ENCODE measurements at places on chromosomes 16 and 17.

DNA sequence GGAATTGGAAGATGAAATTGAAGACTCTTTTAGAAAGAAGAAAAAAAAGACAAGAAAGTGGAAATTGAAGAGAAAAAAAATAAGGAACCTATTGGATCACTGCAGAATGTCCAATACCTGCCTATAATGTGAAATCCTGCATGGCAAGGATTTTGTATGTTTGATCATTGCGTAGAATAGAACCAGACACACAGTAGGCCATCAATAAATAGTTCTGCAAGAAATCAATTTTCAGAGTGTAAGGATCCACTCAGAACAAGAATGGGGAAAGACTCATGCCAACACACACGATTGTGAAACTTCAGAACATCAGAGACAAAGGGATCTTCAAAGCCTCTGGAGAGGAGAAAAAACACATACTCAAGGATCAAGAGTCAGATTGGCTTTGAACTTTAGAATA is 39.7 kb upstream of the DHX40 start:
- no peak for DNase-seq

DNA sequence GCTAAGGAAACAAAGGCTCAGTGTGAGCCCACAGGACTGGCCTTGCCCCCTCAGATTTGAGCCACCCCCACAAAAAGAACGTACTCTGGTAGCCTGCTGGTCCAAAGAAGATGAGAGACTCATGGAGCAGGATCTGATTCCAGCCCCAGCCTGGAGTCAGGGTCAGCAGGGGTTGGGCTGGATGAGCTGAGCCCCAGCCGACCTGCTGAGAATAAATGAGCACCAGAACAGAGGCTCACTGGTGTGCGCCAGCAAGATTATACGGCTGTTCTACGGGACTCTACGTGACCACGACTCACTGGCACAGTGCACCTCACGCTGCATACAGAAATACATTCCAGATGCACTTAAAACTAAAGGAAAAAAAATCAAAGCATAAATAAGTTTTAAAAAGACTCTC is 186.0 kb upstream of the RPL38 start:
- DNase-seq, result no peak

DNA sequence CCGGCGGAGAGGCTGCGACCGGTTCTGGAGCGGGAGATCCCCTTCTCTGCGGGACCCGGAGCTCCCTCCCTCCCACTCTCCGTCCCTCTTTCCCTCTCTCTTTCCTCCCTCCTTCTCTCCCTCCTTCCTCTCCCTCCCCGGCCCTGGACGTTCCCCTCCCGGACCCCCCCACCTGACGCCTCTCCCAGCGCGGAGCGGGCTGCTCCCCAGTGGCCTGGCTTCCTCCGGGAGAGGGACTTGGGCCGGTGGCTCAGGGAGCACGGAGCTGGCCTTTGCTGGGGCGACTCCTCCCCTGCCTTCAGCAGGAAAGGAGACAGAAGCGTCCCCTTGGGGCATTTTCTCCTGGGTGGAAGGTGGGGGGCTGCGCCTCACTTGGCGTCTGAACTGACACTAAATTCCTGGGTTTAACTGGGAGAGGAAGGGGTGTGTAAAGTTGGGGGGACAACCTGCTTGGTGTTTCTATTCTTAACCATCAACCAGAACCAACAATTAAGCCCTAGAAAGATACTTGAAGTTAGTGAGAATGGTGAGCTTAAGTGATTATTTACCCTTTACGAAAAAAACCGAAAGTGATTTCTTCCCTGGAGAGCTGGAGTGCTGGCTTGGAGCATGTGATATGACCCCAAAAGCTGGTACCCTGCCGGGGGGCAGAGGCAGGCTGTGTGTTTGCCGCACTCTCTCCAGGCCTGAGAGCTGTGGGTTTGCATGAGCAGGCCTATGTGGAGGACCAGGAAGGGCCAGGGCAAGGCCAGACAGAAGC is 775 bp downstream of the SPIRE2 start:
- no peak for DNase-seq

GRCh38 chr17:64984851-64985521 is 65.7 kb upstream of the LRRC37A3 start:
- DNase-seq, result no peak

- DNase-seq, result no peak
These were observed 3.7 kb downstream of the KLHDC4 start for GRCh38 chr16:87762071-87762571.

DNA sequence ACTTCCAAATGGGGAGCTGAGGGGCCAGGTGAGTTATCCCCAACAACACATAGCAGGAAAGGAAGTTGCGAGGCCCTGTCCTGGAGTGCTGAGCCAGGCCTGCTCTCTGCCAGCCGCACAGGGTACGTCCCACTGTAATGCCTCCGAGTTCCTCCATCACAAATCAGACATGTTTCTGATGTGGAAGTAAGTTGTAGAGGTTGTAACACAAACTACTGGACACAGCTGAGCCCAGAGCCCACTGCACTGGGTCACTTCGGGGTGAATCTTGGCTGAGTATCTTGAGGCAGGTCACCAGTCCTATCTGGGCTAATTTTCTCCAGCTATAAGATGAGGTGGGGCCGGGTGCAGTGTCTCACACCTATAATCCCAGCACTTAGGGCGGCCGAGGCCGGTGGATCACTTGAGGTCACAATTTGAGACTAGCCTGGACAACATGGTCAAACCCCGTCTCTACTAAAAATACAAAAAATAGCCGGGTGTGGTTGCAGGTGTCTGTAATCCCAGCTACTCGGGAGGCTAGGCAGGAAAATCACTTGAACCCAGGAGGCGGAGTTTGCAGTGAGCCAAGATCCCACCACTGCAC is 100.8 kb upstream of the CDH5 start:
- DNase-seq, result no peak

- no peak for DNase-seq
These were observed 957.6 kb upstream of the SOX9 start for GRCh38 chr17:71163121-71163812.

DNA sequence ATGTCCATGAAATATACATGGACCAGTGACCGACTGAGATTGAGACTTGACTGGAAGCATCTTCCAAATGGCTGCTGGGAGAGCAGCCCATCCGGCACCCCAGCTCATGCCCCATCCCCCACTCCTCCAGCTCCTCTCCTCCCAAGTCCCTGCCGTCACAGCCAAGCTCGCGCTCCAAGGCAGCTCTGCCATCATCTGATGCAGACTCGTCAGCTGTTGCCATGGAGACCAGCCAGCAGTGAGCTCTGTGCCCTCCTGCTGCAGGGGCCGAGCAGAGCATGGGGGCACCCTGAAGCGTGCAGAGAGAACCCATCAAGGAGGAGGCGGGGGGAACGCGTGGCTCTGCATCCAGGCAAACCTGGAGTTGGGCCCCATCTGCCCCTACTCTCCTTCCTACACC is 74.5 kb upstream of the TNRC6C start:
- no peak for DNase-seq

DNA sequence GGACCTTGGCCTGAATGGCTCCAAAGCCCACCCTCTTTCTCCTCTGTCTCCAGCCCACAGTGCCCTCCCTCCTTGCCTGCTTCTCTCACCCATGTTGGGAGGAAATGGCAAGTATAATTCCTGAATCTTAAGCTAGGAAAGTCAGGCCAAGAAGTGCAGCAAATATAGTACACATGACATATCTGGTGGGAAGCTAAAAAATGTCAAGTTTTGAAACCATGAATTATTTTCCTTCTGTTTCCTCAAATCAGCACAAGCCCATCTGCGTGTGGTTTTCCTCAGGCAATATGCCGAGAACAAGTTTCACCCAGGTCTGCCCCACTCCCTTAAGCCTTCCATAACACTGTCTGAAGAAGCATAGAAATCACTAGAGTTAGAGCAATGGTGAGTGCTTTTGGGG is 502.8 kb upstream of the CDH11 start:
- DNase-seq, result no peak

- DNase-seq, result no peak
These were observed 54.9 kb upstream of the GPRC5B start for GRCh38 chr16:19939553-19939952.

- DNase-seq, result no peak
These were observed 816 bp downstream of the HSBP1 start for GRCh38 chr16:83808573-83809014.

- DNase-seq, result no peak
These were observed 35.9 kb downstream of the SRL start for GRCh38 chr16:4205971-4206370.

Data from GOT3 (cell line).